ENCODE measurements at places on chromosomes 2 and 18. TPM values are rescaled to one million over a fixed set of nuclear protein-coding genes. Genes with fewer than 3 reads are reported as not detected.

The ACP1 gene
- total RNA-seq, result 189 TPM

The C2orf80 gene
- total RNA-seq, result not detected

The CD226 gene
- total RNA-seq, result not detected

The ANTXR1 gene
- total RNA-seq, result 24.7 TPM

The STEAP3 gene
- 18.2 TPM for total RNA-seq

DNA sequence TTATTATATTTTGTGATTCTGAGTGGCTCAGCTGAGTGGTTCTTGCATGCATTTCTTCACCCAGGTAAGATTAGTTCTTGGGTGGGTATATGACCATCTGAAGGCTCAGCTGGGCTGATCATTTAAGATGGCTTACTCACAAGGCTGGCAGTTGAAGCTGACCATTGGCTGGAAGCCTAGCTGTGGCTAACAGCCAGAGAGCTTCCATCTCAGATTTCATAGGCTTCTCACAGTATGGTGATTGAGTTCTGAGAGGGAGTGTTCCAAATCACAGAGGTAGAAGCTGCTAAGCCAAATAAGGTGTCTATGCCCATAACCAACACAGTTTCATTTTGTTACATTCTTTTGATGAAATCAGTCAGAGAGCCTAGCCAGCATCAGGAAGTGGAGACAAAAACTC, 117.4 kb upstream of the RPRM start:
- H3K27ac ChIP-seq, result no peak overlapping the region
- no peak overlapping the region for H3K4me3 ChIP-seq
- DNase-seq, result peak; percentile 5
- no peaks in the 10 kb centered on the region for H3K36me3 ChIP-seq
- no peaks in the 10 kb centered on the region for H3K4me1 ChIP-seq

DNA sequence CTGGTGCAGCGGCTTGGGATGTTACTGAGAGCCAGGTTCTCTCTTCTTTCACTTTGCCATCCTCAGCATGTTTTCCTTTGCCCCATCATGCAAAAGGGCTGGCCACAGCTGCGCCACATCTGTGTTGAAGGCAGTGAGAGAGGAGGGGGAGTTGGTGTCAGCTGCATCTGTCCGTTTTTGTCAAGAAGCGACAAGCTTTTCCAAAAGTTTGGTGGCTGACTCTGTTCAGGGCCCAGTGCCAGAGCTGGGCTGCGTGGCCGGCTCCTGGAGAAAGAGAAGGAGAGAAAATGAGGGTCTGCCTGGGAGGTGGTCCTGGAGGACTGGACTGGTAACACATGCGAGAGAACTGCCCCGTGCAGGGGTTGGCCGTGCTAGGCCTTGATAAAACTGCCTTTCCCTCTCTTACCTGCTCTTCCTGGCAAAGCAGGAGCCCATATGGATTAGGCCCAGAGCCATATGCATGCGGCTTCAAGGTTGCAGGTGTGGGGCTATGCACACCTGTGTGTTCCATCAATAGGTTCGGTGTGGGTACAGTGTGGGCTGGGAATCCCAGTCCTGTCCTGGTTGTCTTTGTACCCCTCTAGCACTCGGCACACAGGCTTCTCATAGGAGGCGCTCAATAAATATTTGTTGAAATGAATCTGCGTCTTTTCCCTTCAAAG, 9.0 kb downstream of the RNF144A start:
- H3K36me3 ChIP-seq, result no peaks in the 10 kb centered on the region
- H3K27me3 ChIP-seq, result no peaks in the 10 kb centered on the region
- peaks cover 4% of the 10 kb centered on the region for H3K4me1 ChIP-seq
- no peak overlapping the region for H3K27ac ChIP-seq

GRCh38 chr18:50697509-50697908, 122.3 kb downstream of the MRO start:
- H3K4me3 ChIP-seq, result no peak overlapping the region
- no peaks in the 10 kb centered on the region for H3K27me3 ChIP-seq
- DNase-seq, result no peak

- no peaks in the 10 kb centered on the region for H3K36me3 ChIP-seq
- H3K4me3 ChIP-seq, result no peak overlapping the region
- H3K27me3 ChIP-seq, result no peaks in the 10 kb centered on the region
- H3K4me1 ChIP-seq, result peaks cover 19% of the 10 kb centered on the region
- peak; percentile 9 for DNase-seq
- no peak overlapping the region for H3K27ac ChIP-seq
Observed at GRCh38 chr2:39991298-39991697, 212.2 kb upstream of the THUMPD2 start.

DNA sequence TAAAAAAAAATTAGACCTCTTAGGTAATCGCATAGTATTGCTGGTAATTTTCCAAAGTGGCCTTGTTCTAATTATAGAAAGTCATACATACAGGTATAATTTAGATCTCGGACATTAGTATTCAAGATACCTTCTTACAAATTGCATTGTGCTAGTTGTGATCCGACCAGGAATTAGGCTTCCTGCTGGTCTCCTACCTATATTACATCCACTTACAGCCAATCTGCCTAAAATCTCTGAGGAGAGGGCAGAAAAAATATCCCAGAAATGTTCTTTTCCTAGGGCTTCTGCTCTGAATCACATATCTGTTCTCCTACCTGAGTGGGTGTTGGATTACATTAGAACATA, 314.7 kb upstream of the GULP1 start:
- no peaks in the 10 kb centered on the region for H3K36me3 ChIP-seq
- peaks cover 20% of the 10 kb centered on the region for H3K4me1 ChIP-seq
- no peak overlapping the region for H3K4me3 ChIP-seq

DNA sequence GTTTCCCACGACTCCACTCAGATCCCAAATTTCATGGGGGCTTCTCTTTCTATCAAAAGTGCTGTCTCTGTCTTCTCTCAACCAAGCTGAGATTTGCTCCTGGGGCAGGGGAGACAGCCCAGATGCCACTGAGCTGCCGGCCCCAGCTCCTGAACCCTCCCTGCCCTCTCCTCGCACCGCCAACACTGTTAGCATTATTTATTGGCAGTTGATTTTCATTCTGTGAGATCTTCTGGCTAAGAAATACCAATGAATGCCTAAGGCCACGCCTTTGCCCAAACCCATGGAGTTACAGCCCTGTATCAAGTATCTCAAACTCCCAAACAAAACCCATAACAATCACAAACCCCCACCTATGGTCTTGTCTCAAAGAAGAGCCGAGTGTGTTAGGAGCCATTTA, 153.0 kb upstream of the TWIST2 start:
- no peak for DNase-seq
- no peak overlapping the region for H3K4me3 ChIP-seq
- no peaks in the 10 kb centered on the region for H3K4me1 ChIP-seq
- H3K36me3 ChIP-seq, result no peaks in the 10 kb centered on the region

Measured in GM23338 (cell line).